ENCODE measurements at places on chromosomes 7 and 10. TPM values are rescaled to one million over a fixed set of nuclear protein-coding genes. Genes with fewer than 3 reads are reported as not detected.
A peak's percentile ranks its signal among the peaks of the same experiment; 100 is the strongest.

The DPP6 gene
- 2.3 TPM for total RNA-seq

The ZNF107 gene
- 5.7 TPM for total RNA-seq

The IFIT3 gene
- total RNA-seq = 0.78 TPM

DNA sequence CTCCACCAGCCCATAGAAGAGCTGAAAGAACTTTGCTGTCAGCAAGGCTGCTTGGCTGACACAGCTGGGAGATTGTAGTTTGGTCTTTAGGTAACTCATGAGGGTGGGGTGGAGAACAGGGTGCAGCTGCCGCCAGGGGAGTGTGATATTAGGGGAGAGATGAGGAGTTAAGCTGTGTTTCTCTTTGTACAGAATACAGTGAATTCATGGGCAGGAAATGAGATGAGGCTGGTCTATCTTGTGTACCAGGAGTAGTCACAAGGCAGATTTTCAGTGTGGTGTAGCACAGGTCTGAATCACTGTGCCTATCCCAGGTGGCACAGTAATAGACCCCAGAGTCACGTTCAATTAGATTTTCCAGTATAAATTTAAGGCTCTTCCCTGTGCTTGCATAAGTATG lies 56.6 kb upstream of the TARP start:
- ATAC-seq = no peak

DNA sequence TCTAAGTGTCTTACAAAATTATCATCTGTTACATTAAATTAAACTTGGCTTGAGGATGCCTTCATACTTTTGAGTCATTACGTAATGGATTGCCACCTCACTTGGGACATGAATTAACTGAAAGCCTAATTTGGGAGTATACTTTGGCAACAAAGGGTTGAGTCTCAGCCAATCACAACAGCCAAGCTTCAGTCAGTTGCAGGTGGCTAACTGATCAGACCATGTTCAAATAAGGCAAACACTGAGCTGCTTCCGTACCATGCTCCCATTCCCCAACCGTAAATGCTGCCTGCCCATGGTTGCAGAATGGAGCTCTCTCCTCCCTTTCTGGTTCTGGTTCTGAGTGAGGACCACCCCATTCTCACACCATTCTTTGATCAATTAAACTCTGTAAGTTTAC lies 92.9 kb upstream of the STK17A start:
- ATAC-seq = no peak

DNA sequence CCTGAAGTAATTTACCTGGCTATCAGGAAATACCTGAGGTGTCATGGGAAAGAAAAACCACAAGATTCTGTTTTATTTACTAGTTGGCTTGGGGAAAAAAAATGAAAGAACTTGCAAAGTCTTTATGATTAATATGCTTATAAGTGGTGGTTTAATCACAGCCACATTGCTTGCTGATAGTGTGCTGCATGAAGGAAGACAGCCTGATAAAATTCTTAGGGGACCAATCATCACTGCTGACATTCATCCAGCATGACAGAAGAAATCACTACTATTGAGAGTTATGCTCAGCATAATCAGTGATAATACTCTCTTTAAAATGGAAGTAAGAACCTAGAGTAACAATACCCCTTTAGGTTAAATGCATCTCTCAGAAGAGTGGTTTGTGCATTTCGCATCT lies 150.2 kb upstream of the LRRN3 start:
- ATAC-seq = no peak

DNA sequence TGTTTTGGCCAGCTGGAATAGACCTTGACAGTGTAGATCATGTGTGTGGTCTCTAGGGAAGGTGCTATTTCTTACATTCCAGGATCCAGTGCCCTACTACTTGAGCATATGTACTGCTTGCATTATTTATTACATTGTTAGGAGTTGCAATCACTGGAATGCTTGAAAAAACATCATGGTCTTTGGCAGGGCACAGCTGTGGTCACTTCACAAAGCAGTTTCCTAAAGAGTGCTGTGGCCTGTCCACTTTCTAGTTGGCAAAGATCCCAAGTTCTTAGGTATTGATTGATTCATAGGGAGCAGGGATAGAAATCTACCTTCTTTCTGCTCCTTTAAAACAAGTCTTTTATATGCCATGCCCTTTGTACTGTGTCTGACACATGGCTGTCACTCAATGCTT lies 4.6 kb downstream of the C7orf25 start:
- ATAC-seq = no peak

GRCh38 chr7:18302097-18302496 lies 193.5 kb upstream of the HDAC9 start:
- ATAC-seq = no peak

DNA sequence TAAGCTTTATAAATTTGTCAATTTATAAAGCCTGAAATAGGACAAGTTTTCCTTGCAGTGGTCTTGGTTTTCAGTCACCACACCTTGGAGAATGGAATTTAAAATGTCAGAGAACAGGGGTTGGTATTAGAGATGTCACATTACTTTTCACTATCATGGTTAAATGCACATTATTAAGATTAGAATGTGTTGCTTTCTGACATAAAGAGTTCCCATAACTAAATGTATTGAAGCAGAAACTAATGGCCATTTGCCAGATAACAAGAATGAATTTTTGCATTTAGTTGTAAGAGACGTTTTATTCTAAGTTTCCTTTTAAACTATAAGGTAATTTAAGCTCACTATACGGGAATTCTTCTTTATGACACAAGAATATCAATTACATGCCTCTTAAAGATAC lies 172.3 kb downstream of the ARL4A start:
- ATAC-seq = no peak

DNA sequence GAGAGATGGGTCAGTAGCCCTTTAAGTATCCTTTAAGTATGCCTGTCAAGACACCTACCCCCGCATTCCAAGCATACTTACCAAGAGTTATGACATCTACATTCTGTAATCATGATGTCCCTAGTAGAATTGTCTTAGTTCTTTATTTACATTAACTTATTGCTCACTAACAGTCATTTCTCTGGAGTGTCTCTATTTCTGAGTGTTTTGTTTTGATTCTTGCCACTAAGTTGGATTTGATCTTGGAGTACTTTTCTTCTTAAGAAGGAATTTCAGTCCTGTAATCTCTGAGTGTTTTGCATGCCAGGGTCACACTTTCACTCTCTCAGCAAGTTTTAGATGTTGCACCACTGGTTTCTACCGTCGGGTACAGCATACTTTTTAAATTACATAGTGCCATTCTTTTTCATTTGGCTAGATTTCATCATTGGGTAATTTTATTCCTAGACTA lies 1053.9 kb downstream of the KCNMA1 start:
- peak; percentile 47 for ATAC-seq

GRCh38 chr10:69980672-69981071 lies 72.0 kb upstream of the MACROH2A2 start:
- ATAC-seq = no peak

DNA sequence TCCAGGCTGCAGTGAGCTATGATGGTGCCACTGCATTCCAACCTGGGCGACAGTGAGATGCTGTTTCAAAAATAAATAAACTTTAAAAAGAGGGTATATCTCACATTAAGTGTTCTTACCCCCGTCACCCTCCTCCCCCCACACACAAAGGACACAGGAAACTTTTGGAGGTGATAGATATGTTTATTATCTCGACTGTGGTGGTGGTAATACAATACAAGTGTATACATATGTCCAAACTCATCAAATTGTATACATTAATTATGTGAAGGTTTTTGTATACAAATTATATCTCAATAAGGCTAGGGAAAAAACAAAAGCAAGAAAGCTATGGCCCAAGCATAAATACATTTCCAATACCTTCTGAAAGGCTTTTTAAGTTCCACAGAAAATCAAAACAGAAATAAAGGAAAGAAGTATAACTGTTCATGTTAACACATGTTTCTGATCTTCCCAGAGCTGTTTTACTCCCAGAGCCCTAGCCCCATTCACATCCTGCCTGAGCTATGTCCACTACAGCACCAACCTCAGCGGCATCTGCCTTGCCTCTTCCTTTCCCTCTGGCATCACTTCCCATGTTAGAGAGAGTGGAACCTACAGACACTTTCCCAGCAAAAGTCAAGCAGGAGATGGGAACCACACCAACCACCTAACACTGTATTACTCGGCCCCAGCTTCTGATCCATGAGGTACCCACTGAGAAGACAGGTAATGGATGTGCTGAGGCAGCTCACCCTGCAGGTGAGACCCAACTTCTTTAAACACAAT lies 48.1 kb downstream of the SGMS1 start:
- no peak for ATAC-seq

DNA sequence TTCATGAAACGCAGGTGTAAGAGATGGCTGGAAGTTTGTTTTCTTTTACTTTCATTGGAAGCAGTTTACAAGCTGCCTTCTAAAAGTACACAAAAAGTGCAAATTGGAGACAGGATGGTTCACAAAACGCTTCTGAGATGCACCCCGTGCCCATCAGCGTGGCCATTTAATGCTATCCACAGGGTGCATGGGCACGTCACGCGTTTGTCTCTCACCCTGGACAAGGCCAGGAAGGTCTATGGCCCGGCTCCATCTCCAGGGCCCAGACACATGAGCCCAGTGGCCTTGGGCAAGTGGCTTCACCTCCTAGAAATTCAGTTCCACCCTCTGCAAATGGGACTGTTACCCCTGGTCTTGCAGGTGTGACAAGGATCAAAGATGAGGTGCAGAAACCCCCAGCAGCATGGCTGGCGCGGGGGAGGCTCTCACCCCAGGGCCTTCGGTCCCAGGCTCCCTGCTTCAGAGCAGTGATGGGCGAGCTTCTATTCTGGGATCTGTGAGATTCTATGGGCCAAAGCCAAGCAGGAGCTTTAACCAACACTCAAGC lies 60.8 kb upstream of the EBF3 start:
- no peak for ATAC-seq

Measured in motor neuron (in vitro differentiated cells).